Calu3 (cell line): ENCODE measurements at places on chromosomes 4 and X. TPM values are rescaled to one million over a fixed set of nuclear protein-coding genes. Genes with fewer than 3 reads are reported as not detected.

GRCh38 chr4:102623622-102624021 is 122.5 kb downstream of the NFKB1 start:
- peaks cover 63% of the 10 kb centered on the region for H3K4me1 ChIP-seq
- H3K36me3 ChIP-seq: peaks cover 5% of the 10 kb centered on the region
- no peaks in the 10 kb centered on the region for H3K27me3 ChIP-seq
- H3K4me3 ChIP-seq: no peak overlapping the region
- peak; percentile 37 for DNase-seq

DNA sequence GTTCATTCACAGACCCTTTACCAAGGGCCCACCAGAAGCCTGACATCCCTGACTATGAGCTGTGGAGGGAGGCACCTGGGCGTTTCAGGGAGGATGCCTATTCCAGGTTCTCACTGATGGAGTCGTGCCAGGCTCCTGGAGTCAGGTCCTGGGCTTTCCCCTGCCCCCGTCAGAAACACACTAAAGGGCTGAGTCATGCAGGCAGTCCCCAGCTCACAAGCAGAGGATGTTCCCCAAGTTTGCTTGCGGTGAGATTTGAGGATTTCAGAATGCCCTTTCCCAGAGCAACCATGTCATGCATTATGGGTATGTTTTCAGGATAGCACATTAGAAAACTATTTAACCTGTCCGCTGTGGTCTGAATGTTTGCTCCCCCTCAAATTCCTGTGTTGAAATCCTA is 45.2 kb downstream of the FHDC1 start:
- H3K4me3 ChIP-seq: no peak overlapping the region
- no peaks in the 10 kb centered on the region for H3K36me3 ChIP-seq
- H3K4me1 ChIP-seq: no peaks in the 10 kb centered on the region
- H3K27ac ChIP-seq: no peak overlapping the region
- no peak for DNase-seq

GRCh38 chr4:76550966-76551780 is 116.1 kb downstream of the SHROOM3 start:
- H3K4me1 ChIP-seq: peaks cover 45% of the 10 kb centered on the region
- no peaks in the 10 kb centered on the region for H3K27me3 ChIP-seq
- H3K4me3 ChIP-seq: peak overlapping the region; percentile 12
- H3K36me3 ChIP-seq: no peaks in the 10 kb centered on the region

Gene BGN
- total RNA-seq: not detected in 2 replicates

Gene CDX4
- not detected in 2 replicates for total RNA-seq

DNA sequence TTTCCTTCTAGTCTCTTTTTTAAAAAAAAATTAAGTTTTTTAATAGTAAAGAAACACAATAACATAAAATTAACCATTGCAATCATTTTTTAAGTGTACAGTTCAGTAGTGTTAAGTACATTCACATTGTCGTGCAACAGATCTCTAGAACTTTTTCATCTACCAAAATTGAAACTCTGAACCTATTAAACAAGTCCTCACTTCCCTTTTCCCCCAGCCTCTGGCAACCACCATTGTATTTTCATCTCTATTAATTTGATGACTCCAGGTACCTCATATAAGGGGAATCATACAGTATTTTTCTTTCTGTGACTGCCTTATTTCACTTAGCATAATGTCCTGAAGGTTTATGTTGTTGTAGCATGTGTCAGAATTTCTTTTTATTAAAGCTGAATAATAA is 31.8 kb downstream of the MSL3 start:
- H3K4me1 ChIP-seq: no peaks in the 10 kb centered on the region
- no peaks in the 10 kb centered on the region for H3K27me3 ChIP-seq
- no peak overlapping the region for H3K27ac ChIP-seq

- H3K36me3 ChIP-seq: peaks cover 8% of the 10 kb centered on the region
- peaks cover 12% of the 10 kb centered on the region for H3K4me1 ChIP-seq
- no peak for DNase-seq
- no peaks in the 10 kb centered on the region for H3K27me3 ChIP-seq
- no peak overlapping the region for H3K27ac ChIP-seq
These were observed 42.6 kb downstream of the CHRNA9 start for GRCh38 chr4:40377512-40378365.

Gene FAM47A
- not detected in 2 replicates for total RNA-seq

Gene GABRE
- total RNA-seq: 60.5 and 71.9 TPM in 2 replicates

DNA sequence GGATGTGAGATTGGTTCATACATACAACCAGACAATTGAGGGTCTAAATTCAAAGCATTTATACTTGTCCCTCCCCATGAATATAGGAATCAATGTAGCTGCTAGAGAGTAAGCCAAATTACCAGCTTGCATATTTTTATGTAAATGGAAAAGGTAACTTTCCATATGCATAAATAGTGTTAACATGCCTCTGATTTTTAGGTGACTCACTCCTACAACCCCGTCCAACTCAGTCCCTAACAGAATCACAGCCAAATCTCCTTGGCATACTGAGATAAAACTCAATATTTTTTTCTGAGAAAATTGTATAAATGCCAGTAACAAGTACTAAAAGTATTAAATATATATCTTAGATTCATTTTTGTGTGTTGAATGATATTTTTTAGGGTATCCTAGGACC is 67.2 kb downstream of the INPP4B start:
- H3K27me3 ChIP-seq: no peaks in the 10 kb centered on the region
- no peak overlapping the region for H3K4me3 ChIP-seq
- H3K4me1 ChIP-seq: no peaks in the 10 kb centered on the region
- H3K27ac ChIP-seq: no peak overlapping the region
- H3K36me3 ChIP-seq: no peaks in the 10 kb centered on the region

GRCh38 chrX:630612-631496 is at the start of gene SHOX:
SHOX (plus strand) TSS chrX:630791; CDS start chrX:630898, 107 bp downstream.
- H3K4me3 ChIP-seq: no peak within 1 kb of the TSS
- peaks cover 8% of the 10 kb centered on the region for H3K36me3 ChIP-seq
- no peaks in the 10 kb centered on the region for H3K4me1 ChIP-seq
- H3K27ac ChIP-seq: no peak within 1 kb of the TSS

- no peaks in the 10 kb centered on the region for H3K27me3 ChIP-seq
- no peaks in the 10 kb centered on the region for H3K4me1 ChIP-seq
- no peak for DNase-seq
- H3K4me3 ChIP-seq: no peak overlapping the region
- no peaks in the 10 kb centered on the region for H3K36me3 ChIP-seq
These were observed 16.6 kb upstream of the KDM5C start for GRCh38 chrX:53241558-53241957.

Gene OPRPN
- total RNA-seq: not detected in 2 replicates

GRCh38 chr4:120672076-120672475 is 250.4 kb downstream of the PRDM5 start:
- no peak overlapping the region for H3K4me3 ChIP-seq
- no peak for DNase-seq
- H3K27ac ChIP-seq: no peak overlapping the region
- H3K4me1 ChIP-seq: no peaks in the 10 kb centered on the region
- H3K27me3 ChIP-seq: no peaks in the 10 kb centered on the region
- H3K36me3 ChIP-seq: no peaks in the 10 kb centered on the region

DNA sequence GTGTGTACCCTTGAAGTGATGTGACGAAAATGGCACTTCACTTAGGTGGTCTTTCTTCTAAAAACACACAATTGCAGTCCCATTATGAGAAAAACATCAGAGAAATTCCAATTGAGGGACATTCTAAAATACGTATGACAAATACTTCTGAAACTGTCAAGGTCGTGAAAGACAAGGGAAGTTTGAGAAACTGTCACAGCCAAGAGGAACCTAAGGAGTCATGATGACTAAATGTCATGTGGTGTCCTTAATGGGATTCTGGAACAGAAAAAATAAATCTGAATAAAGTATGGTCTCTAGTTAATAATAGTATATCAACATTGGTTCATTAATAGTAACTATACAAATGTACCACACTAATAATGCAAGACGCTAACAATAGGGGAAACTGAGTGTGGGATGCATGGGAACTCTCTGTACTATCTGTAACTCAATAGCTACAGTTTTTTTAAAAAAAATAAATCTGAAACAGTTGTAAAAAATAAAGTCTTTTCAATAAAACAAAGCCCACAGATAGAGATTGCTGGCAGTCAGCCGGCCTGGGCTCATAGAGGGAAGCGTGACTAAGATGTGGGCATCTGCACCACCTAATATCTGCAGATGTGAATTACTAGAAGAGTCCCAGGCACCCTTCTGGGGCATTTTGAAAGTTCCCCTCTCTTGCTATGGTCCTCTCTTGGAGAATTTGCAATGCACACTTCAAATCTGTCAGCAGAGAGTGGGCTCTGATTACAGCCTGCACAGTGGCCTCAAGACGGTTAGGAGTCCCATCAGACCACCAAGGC is 47.6 kb downstream of the MID1IP1 start:
- DNase-seq: no peak
- no peak overlapping the region for H3K4me3 ChIP-seq
- no peaks in the 10 kb centered on the region for H3K36me3 ChIP-seq
- no peak overlapping the region for H3K27ac ChIP-seq
- H3K4me1 ChIP-seq: peaks cover 21% of the 10 kb centered on the region

- no peak for DNase-seq
- no peaks in the 10 kb centered on the region for H3K36me3 ChIP-seq
- H3K27me3 ChIP-seq: peaks cover 62% of the 10 kb centered on the region
- no peak overlapping the region for H3K27ac ChIP-seq
- no peaks in the 10 kb centered on the region for H3K4me1 ChIP-seq
- no peak overlapping the region for H3K4me3 ChIP-seq
These were observed 120.8 kb downstream of the SMIM20 start for GRCh38 chr4:26034849-26035248.

DNA sequence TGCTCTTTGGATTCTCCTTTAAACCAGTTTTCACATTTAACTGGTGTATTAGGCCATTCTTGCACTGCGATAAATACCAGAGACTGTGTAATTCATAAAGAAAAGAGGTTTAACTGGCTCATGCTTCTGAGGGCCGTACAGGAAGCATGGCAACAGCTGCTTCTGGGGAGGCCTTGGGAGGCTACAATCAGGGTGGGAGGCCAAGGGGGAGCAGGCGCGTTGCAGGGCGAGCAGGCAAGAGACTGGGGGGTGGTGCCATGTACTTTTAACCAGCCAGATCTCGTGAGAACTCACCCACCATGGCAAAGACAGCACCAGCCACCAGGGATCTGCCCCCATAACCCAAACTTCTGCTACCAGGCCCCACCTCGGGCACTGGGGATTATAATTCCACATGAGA is 38.1 kb downstream of the RNF212 start:
- no peak for DNase-seq
- H3K4me1 ChIP-seq: peaks cover 7% of the 10 kb centered on the region
- peaks cover 9% of the 10 kb centered on the region for H3K27me3 ChIP-seq
- H3K36me3 ChIP-seq: no peaks in the 10 kb centered on the region
- no peak overlapping the region for H3K4me3 ChIP-seq

Gene WDR17
- total RNA-seq: 6.3 and 7.6 TPM in 2 replicates

DNA sequence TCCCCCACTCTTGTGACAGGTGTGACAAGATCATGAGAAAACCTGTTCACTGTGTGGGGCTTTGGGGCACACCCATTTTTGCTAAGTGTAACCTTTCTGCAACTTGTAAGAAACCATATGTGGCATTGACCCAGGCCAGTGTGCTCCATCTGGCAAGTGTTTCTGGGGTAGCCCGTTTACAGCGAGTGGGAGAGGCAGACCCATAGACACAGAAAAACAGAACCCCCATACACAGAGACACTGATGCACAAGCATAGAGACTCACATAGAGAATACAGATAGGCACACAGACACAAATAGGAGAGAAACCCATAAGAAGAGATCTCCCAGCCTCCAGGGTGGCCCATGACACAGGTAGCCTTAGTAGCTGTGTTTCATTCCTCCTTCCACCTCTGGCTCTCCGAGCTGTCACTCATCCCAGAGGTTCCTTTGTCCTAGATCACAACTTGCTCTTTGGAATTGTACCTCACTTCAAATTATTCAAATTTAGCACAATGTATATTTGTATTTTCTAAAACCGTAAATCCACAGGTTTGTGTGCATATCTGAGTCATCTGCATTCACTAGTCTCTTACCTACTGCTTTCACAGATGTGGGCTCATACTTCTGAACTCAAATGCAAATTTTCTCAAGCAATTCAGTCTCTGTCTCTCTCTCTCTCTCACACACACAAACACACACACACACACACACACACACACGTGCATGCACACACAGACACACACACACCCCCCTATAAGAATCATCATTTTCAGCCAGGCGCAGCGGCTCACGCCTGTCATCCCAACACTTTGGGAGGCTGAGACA is 114.4 kb downstream of the SH3KBP1 start:
- no peaks in the 10 kb centered on the region for H3K36me3 ChIP-seq
- H3K27ac ChIP-seq: no peak overlapping the region
- no peak overlapping the region for H3K4me3 ChIP-seq
- H3K27me3 ChIP-seq: no peaks in the 10 kb centered on the region
- no peak for DNase-seq

DNA sequence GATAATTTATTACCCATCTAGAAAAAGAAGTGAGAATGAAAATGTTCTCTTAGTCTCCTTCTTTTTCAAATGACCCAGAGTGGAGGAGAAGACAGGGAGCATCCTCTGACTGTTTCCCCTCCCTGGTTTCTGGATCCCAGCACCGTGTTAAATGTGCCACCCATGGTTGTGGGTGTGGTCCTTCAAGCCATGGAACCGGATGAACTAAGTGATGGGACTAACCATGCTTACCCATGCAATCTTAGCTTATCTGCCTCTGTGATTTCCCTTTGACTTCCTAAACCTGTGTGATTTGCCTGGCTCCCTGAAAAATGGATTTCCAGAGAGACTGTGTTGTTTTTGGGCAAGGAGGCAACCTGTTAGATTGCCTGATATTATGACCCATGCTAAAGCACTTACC is 437.1 kb downstream of the MAGEB5 start:
- no peaks in the 10 kb centered on the region for H3K4me1 ChIP-seq
- no peak overlapping the region for H3K27ac ChIP-seq

DNA sequence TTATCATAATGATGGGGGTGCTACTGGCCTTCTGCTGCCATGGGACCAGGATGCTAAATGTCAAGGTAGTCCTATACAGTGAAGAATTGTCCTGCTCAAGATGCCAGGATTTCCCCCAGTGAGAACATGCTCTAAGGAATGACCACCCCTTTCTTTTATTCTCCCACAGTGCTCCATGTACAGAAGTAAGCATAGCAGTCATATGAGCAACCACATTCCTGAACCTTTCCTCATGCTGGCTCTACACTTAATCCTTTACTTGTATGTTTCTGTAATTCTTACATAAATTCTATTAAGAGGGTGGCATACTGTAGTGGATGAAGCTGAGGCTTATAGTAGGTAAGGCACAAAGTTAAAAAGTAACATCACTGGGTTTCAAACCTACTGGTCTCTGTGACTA is 20.2 kb downstream of the CYP2U1 start:
- no peak overlapping the region for H3K4me3 ChIP-seq
- H3K27me3 ChIP-seq: no peaks in the 10 kb centered on the region
- no peak for DNase-seq
- no peaks in the 10 kb centered on the region for H3K4me1 ChIP-seq
